ENCODE measurements at places on chromosomes 7 and 10.
A peak's percentile ranks its signal among the peaks of the same experiment; 100 is the strongest.

DNA sequence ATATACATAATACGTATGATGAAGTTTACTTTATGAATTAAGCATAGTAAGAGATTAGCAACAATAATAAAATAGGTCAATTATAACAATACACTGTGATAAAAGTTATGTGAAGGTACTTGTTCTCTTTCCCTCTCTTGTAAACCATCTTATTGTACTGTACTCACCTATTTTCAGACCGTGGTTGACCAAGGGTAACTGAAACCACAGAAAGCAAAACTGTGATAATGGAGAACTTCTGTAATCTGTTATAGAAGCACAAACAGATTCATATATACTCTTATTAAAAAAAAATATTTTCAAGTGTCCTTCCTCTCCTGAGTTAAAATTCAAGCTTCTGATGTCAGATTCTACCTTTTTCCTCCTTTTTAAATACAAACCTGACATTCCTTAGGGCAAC is 1247.8 kb upstream of the SORCS1 start:
- no peak for DNase-seq

GRCh38 chr10:88042160-88043100 is 179.0 kb downstream of the PTEN start:
- DNase-seq, result no peak

DNA sequence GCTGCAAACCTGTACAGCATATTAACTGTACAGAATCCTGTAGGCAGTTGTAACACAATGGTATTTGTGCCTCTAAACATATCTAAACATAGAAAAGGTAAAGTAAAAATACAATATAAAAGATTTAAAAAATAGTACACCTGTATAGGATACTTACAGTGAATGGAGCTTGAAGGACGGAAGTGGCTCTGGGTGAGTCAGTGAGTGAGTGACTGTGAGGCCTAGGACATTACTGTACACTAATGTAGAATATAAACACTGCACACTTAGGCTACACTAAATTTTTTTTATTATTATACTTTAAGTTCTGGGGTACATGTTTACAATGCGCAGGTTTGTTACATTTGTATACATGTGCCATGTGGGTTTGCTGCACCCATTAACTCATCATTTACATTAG is 97.3 kb upstream of the STK17A start:
- DNase-seq, result no peak

DNA sequence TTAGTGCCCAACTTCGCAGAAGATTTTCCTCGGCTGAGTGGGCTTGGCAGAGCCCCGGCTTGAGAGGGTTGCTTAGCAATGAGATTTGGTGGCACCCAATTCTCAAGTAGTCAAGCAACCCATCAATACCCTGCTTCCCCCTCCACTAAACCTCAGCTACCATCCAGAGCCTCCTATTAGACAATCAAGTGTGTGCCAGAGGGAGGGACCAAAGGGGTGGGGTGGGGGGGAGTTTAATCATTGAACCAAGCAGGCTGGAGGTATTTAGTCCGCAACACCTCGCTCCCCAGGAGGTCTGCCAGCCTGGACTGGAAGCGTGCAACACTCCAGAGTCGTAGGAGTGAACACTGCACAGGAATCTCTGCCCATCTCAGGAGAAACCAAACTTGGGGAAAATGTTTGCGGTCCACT is at the start of gene HKDC1:
HKDC1 (plus strand) TSS at position 292 of the 411 bp plus-strand sequence; CDS start at position 396, 104 bp downstream.
- DNase-seq, result peak; percentile 86

- DNase-seq, result no peak
These were observed 5.7 kb downstream of the ARHGAP22 start for GRCh38 chr10:48598936-48599829.

- DNase-seq, result no peak
These were observed 27.9 kb upstream of the LOXL4 start for GRCh38 chr10:98295907-98296306.

DNA sequence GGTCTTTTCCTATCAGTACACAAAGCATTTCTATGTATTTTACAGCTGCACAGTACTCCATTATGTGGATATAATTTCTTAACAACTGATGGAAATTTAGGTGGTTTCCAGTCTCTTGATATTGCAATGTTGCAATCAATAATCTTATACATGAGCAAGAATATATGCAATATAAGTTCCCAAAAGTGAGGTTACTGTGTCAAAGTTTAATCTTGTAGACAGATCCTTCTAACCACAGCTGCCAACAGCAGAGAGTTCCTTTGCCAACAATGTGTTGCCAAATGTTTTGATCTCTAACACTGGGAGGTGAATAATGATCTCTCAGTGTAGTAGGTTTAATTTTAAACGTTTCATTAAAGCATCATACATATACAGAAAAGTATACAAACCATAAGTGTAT is 54.5 kb downstream of the CUL2 start:
- DNase-seq, result no peak

GRCh38 chr10:7662522-7662921 is 4.2 kb downstream of the ITIH5 start:
- no peak for DNase-seq

- no peak for DNase-seq
These were observed 31.8 kb upstream of the FAM133B start for GRCh38 chr7:92622030-92622429.

GRCh38 chr10:118900617-118901016 is 128.9 kb upstream of the NANOS1 start:
- DNase-seq, result no peak

- peak; percentile 82 for DNase-seq
These were observed 6.3 kb downstream of the PRF1 start for GRCh38 chr10:70596110-70596798.

- DNase-seq, result no peak
These were observed 87.8 kb downstream of the DNMBP start for GRCh38 chr10:99921948-99922347.

- no peak for DNase-seq
These were observed 83.6 kb upstream of the ABI1 start for GRCh38 chr10:26944261-26944882.

DNA sequence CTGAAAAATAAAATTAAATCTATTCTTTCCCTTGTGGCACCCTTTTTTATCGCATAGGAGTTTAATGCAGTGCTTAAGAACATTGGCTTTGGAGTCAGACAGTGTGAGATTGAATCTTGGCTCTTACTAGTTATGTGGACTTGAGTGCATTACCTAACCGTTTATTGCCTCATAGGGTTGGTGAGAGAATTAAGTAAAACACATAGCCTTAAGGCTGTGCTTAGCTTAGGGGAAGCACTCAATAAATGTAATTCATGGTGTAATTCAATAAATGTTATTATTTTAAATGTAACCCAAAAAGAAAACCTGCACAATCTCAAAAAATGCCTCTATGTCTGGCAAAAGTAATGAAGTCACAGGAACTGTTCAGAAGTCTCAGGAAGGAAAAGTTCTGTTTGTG is 2.7 kb downstream of the STK17A start:
- peak; percentile 62 for DNase-seq
